ENCODE measurements at places on chromosomes 6 and 20.
A peak's percentile ranks its signal among the peaks of the same experiment; 100 is the strongest.

- DNase-seq, result no peak
Observed at GRCh38 chr20:45187693-45188092, 13.0 kb downstream of the PI3 start.

DNA sequence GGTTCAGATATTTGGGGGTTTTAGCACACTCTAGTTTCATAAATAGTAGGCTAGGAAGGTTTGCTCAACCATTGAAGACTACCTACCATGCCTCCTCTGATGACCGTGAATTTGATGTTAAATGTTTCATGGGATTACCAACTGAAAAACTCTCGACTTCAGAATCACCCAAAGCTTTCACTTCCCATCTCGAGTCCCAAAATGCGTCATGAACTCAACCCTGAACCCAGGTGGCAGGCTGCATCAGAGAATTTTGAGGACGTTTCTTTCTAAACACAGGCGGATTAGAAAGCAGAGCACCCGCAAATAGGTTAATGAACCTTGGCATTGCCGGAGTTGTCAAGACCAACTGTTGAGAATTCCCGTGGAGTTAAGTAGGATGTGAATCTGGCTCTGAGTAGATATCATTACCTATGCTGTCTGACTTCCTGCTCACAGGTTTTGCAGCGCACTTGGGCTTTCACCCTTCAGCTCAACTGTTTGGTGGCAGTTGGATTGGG, 98.4 kb upstream of the ADTRP start:
- no peak for DNase-seq

GRCh38 chr6:132065556-132065955, 114.4 kb upstream of the CCN2 start:
- DNase-seq, result no peak

- DNase-seq, result no peak
Observed at GRCh38 chr6:24923885-24924401, 11.8 kb downstream of the RIPOR2 start.

DNA sequence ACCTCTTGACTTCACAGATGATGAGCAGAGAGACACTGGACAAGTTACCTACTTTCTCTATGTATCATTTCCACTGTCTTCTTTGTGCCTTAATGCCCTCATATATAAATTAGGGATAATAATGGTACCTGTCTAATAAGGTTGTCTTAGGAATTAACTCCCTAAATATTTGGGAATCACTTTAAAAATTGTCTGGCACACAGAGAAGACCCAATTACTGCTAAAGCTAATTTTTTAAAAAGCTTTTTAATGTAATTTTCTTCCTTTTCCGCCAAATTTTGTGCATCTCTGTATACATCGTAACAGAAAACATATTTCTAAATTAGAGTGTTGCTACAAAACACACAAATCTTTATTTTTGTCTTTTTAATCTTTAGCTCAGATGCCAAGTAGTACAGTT, 816.8 kb upstream of the ADGRB3 start:
- no peak for DNase-seq

DNA sequence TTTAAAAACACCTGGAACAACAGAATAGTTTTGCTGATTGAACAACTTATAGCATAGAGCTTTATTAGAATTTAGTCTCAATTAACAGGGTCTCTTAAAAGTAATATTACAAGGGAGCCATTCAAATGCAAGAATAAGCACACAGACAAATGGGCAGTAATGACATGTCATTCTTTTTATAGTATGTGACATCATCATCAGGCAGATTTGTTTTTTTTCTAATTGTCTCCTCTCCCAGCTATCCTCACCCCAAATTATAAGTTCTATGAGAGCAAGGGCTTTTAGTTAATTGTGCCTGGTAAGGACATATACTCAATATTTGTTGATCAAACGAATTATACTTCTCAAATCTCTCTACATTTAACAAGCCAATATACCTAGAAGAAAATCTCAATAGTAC, 11.0 kb downstream of the PGM3 start:
- no peak for DNase-seq

DNA sequence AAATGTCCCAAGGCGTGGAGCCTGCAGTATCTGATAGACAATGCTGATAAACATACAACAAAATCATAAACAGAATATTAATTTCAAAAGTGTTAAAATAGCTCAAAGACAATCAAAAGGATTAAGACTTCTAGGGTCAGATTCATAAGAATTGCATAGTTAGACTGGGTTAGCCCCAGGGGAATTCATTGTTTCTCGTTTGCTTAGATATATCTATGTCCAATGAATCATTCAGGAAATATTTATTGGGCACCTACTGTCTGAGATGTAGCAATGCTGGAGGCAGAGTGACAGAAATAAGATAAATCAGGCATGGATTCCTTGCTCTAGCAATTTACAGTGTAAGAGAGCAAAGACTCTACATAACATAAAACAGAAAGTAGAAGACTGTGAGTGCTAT, 124.4 kb upstream of the PRL start:
- DNase-seq, result no peak

DNA sequence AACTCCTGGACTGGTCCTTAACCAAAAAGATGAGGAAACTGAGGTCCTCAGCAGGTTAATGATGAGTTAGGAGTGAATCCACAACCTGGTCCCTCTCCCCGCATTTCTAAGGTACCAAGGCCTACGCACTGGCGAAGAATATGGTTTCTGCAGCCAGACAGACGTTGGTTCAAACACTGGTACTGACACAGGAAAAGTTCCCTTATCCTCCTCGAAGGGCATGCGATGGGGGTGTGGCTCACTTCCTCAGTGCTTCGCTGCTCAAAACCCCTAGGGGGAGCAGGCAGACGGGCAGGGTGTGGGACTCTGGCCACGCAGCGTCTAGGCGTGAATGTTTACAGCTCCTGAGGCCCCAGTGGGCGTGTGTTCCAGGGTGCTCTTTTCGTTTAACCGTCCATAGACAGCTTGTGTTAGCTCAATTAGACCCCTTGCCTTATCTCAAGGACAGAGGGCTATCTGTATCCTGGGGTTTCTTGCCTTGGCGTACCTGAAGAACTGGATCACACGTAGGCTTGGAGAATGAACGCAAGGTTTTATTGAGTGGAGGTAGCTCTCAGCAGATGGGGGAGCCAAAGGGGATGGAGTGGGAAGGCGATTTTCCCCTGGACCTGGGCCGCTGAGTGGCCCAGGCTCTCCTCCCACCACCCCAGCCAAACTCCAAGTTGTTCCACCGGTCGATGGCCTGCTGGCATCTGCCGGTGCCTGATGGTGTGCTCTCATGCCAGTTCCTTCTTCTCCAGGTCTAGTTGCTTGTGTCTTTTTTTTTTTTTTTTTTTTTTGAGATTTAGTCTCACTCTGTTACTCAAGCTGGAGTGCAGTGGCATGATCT, 31.8 kb upstream of the PTPN1 start:
- DNase-seq, result peak; percentile 53

DNA sequence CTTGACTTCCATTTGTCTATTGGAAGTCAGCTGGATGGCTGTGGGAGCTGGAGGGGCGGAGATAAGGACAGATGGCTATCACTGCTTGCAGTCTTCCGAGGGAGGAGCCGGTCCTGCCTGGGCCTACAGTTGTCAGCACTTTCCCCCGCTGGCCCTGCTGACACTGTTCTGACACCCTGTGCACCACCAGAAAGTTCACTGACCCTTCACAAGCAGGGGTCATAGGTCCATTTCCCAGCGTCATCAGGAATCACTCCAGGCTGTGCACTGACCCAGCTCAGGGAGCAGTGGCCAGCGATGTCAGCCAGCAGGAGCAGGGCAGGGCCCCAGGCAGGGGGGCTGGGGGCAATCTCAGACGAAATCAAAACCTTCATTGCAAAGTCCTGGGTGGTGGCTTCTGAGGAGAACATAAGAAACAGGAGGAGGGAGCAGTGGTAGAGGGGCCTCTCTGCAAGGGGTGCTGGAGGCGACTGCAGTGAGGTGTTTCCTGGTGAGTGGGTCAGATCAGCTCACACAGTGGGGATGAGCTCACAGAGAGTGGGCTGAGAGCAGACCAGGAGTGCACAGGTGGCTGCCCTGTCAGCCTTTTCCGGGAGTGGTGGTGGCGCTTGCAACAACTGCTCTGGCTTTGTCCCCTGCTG, 26.5 kb upstream of the PLEKHG1 start:
- DNase-seq, result no peak

DNA sequence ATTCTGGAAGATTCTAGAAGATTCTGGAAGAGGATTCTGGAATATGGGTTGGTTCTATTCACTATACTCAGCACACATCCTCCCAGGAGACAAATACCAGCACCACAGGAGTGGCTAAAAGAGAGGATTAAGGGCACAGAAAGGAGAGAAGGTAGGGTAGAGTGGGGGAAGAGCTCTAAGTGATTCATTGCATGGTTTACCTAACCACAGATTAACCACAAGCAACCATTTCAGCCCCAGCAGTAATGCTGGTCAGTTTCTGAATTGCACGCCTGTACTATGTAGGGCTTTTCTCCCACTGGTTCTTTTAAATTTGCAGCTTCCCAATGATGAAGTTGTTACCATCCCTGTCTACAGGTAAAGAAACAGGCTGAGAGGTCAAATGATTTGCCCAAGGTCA, 192.7 kb upstream of the PMEPA1 start:
- no peak for DNase-seq

- DNase-seq, result no peak
Observed at GRCh38 chr20:59025086-59025485, 5.9 kb downstream of the TUBB1 start.

- no peak for DNase-seq
Observed at GRCh38 chr20:8943631-8944030, 125.3 kb upstream of the PLCB4 start.

DNA sequence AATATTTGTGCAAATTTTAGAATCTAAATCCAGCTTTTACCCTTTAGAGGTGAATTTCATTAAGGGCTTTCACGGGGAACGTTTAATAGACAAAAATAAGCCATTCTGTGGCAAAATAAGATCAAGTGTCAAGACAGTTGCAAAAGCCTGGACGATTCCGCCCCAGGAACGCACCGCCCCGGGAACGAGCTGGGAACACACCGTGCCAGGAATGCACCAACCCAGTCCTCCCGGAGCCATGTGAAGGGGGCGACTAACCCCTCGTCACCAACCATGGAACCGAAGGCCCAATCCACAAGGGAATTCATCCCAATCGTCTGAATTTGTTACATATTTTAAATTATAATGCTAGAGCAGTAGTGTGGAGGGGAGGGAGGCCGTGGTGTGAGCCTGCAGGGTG, 20.8 kb upstream of the TCFL5 start:
- no peak for DNase-seq

GRCh38 chr6:136764517-136764993, 27.7 kb downstream of the MAP3K5 start:
- DNase-seq, result no peak

- no peak for DNase-seq
Observed at GRCh38 chr20:59958626-59959025, 403 bp downstream of the CDH26 start.

GRCh38 chr6:54188846-54189245, 77.6 kb downstream of the MLIP start:
- no peak for DNase-seq

- DNase-seq, result no peak
Observed at GRCh38 chr20:1296922-1297321, 30.8 kb downstream of the SNPH start.

DNA sequence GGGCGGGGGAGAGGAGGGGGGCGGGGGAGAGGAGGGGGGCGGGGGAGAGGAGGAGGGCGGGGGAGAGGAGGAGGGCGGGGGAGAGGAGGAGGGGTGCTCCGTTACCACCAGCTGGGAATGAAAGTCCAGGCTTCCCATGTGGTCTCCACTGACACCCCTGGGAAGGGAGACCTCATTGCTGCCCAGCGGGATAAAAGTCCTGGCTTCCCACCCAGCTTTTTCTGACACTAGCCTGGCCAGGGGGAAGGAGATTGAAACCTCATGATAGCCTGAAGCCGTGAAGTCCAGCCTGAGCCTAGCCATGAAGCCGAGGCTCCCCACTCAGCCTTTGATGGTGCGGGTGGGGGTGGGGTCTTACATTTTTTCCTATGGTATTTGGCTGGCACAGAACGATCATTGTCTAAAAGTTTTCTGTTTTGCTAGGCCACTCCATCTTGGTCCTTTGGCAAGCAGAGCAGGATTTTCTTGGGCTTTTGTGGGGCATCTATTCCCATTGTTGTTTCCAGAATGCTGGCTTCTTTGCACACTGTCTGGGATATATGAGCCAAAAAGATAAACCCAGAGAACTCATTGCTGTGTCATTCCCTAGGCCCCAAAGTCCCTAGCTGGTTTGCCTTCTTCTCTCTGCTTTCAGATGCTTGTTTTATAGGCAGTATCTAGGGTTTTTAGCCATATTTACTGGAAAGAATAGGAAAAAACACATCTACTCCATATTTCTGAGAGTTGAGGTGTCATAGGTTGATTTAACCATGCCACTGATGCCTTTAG, 67.9 kb upstream of the RNF24 start:
- no peak for DNase-seq

- DNase-seq, result no peak
Observed at GRCh38 chr6:167296902-167297301, 5.8 kb downstream of the UNC93A start.

DNA sequence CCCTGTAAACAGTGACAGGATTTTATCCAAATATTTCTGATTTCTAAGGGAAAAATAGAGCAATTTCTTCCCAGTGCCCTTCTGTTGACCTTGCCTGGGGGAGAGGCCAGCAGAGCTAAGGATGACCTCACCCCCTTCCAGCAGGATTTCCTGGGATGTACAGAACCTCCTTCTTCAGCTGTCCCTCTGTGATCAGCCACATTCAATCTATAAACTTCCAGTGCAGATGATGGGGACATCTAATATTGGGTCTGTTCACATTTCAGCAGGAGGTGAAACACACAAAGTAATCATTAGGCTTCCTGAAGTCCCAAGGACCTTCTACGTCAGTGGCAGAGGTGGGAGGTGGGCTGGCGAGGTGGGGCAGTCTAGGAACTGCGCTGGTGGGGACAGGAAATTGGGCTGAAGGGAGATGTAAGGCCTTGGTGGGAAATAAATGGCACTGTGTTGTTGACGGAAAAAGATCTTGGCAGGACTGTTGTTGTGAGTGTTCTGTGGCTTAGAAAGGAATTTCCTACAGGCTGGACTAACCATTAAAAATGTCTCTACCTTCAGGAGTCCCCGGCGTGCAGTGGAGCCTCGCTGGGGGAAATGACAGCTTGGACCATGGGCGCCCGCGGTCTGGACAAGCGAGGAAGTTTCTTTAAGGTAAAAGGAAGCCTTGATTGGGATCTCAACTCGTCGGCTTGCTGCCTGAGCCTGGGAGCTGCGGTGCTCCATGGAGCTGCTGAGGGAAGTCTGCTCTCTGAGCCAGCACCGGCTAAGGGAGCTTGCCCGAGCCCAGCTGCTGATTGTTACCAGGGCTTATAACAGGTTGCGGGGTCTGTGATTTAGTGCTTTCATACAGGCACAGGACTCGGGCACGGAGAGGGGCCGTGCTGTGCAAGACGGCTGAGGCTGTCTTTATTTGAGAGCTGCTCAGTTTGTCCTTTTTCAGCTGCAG, 127.9 kb upstream of the NAA20 start:
- DNase-seq, result no peak

All from stimulated activated naive CD4-positive, alpha-beta T cell (primary cell).